Retina (tissue), 1 donor: ENCODE measurements at places on chromosomes 7 and 10.

DNA sequence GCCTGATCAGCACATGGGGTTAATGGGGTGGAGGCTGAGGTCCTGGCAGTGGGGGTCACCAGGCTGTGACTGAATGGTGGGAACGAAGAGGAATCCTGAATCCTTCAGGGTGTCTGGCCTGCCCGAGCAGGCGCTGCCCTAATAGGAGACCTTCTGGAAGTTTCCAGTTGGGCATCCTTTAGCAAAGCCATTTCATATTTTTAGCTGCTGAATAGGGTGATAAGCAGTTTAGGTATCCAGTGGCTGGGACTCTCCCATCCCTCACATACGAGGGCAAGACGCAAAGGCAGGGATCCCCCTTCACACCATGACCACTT is 159.3 kb downstream of the SH3PXD2A start:
- no peak for DNase-seq

DNA sequence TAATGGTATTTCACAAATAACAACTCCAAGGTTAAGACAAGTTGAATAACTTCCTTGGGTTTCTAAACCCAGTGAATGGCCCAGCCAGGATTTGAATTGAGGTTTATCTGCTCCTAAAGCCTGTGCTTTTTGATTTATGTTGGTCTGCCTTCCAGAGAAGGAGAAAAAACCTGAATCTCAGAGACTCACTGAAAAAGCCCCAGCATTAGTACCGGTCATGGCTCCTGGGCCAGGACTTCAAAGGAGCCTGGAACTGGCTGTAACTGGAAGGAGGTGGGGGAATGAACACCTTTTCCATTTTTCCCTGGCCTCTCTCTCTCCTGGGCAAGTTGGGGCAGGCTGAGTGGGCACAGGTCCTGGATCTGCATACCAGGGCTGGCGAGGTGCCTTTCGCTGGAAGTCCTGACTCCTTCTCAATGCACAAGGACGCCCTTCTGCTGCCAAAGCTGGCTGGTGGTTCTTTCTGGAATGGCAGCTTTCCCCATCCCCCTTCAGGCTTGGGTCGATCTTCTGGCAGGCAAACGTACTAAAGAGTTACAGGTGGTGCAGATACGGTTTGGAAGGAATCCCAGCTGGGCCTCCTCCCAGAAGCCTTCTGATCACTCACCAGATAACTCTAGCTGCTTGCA is 268.2 kb downstream of the PTEN start:
- DNase-seq = no peak

- DNase-seq = no peak
Measured at GRCh38 chr10:59290448-59290847, 71.9 kb downstream of the FAM13C start.

GRCh38 chr7:115522174-115522573 is 508.4 kb downstream of the TFEC start:
- DNase-seq = no peak

DNA sequence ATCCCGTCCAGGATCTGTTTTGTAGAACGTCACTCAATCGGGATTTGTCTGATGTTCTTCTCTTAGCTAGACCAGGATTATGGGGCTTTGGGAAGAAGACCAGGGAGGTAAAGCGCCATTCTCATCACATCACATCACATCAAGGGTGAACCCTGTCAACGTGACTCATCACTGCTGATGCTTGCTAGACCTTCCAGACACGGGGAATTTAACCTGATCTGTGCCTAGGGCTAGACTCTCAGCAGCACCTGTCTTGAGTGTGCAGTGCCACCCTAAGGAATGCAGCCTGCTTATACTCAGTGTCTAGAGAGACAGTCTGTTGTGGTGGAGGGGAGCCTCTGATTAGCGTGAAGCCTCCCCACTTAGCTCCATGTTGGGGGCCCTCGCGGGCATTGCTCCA is 678.6 kb upstream of the FOXK1 start:
- DNase-seq = no peak
